ENCODE measurements at places on chromosomes 1 and 21. TPM values are rescaled to one million over a fixed set of nuclear protein-coding genes. Genes with fewer than 3 reads are reported as not detected.

- peak overlapping the region; percentile 91 for H3K4me3 ChIP-seq
- H3K4me1 ChIP-seq: peaks cover 18% of the 10 kb centered on the region
- H3K27ac ChIP-seq: peak overlapping the region; percentile 100
- DNase-seq: peak; percentile 62
- no peaks in the 10 kb centered on the region for H3K27me3 ChIP-seq
Measured at GRCh38 chr1:244971552-244972216, 107.3 kb upstream of the HNRNPU start.

GRCh38 chr1:192418552-192419285 lies 101.9 kb downstream of the RGS21 start:
- no peak overlapping the region for H3K27ac ChIP-seq
- H3K27me3 ChIP-seq: no peaks in the 10 kb centered on the region
- H3K4me3 ChIP-seq: no peak overlapping the region
- no peaks in the 10 kb centered on the region for H3K36me3 ChIP-seq
- H3K4me1 ChIP-seq: no peaks in the 10 kb centered on the region

DNA sequence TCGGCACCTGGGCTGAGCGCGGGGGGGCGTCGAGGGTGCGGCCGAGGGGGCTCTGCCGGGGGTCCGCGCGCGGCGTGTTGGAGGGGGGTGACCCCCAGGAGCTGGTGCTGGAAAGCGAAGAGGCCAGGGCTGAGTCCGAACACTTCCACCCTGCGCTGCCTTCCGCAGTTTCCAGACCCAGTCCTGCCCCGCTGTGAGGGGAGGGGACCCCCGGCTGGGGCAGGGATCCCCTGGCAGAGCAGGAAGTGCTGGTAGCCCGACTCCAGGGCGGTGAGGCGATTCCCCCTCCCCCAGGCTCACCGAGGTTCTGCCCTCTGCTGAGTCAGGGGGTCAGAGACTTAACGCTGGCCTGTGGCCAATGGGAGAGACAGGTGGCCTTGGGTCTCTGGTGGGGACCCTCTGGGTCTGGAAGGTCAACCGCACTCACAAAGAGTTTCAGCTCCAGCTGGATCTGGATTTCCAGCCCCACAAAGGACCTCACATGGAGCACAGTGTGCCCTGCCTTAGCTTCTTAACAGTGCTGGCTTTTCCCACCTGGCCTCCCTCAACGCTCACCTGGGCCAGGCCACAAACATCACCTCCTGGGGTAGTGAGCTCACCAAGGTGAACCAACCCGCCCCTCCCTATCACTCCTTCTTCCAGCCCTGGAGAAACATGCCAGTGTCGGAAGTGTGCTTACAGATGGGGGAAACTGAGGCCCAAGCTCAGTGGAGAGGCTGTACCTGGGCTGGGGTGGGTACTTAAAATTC lies 39.8 kb upstream of the SYNC start:
- H3K27ac ChIP-seq: no peak overlapping the region
- H3K36me3 ChIP-seq: no peaks in the 10 kb centered on the region
- peak overlapping the region; percentile 70 for H3K4me3 ChIP-seq
- no peaks in the 10 kb centered on the region for H3K27me3 ChIP-seq

DNA sequence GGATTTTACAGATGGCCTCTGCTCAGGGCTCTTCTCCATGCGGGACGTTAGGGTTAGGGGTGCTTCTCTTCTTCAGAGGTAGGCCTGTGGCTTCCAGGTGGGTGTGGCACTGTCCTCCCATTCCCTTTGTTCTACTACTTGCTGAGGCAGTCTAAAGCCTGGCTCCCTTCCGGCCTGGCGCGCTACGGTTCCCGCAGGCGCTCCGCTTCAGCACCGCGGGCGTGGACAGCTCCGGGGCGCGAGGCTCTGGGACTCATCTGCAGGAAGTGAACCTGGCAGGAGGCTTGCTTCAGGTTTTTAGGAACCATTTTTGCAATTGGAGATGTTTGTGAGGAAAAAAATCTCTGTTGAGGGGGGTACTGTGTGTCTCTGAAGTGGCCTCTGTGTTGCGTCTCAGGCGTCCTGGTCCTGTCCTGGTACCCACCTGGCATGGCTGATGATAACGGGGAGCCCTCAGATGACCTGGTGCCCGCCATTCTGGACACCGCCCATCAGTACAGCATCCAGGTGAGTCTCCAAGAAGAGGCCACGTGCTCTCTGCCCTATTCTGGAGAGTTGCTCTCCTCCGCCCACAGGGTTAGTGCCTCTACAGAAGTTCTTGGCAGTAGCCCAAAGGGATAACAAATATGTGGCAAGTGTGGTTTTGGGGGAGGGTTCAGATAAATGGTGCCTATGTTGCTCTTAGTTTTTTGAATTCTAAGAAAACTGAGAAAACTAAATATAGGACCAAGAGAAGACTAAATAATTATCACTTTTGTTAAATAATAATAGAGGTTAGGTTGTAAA lies 1.9 kb downstream of the MANEAL start:
- no peaks in the 10 kb centered on the region for H3K36me3 ChIP-seq
- H3K27me3 ChIP-seq: peaks cover 22% of the 10 kb centered on the region
- H3K4me3 ChIP-seq: no peak overlapping the region
- DNase-seq: peak; percentile 62
- no peaks in the 10 kb centered on the region for H3K4me1 ChIP-seq

- H3K4me3 ChIP-seq: peak overlapping the region; percentile 51
- peak; percentile 37 for DNase-seq
- no peaks in the 10 kb centered on the region for H3K4me1 ChIP-seq
- no peaks in the 10 kb centered on the region for H3K36me3 ChIP-seq
- no peaks in the 10 kb centered on the region for H3K27me3 ChIP-seq
- no peak overlapping the region for H3K27ac ChIP-seq
Measured at GRCh38 chr1:28296401-28297261, 32.2 kb upstream of the MED18 start.

- no peaks in the 10 kb centered on the region for H3K36me3 ChIP-seq
- H3K27me3 ChIP-seq: no peaks in the 10 kb centered on the region
- DNase-seq: no peak
- no peaks in the 10 kb centered on the region for H3K4me1 ChIP-seq
Measured at GRCh38 chr1:110718452-110718851, 43.7 kb upstream of the KCNA3 start.

- H3K36me3 ChIP-seq: no peaks in the 10 kb centered on the region
- H3K27me3 ChIP-seq: no peaks in the 10 kb centered on the region
- H3K27ac ChIP-seq: no peak overlapping the region
- DNase-seq: no peak
- no peaks in the 10 kb centered on the region for H3K4me1 ChIP-seq
Measured at GRCh38 chr1:19000065-19000464, 43.6 kb upstream of the IFFO2 start.

GRCh38 chr1:68918563-68918962 lies 421.7 kb upstream of the DEPDC1 start:
- no peaks in the 10 kb centered on the region for H3K4me1 ChIP-seq
- no peaks in the 10 kb centered on the region for H3K27me3 ChIP-seq
- no peak overlapping the region for H3K4me3 ChIP-seq
- no peak overlapping the region for H3K27ac ChIP-seq
- DNase-seq: no peak

- DNase-seq: no peak
- H3K27ac ChIP-seq: no peak overlapping the region
- H3K4me3 ChIP-seq: no peak overlapping the region
- no peaks in the 10 kb centered on the region for H3K36me3 ChIP-seq
Measured at GRCh38 chr1:209659909-209660308, 7.7 kb upstream of the LAMB3 start.

- no peaks in the 10 kb centered on the region for H3K4me1 ChIP-seq
- no peaks in the 10 kb centered on the region for H3K36me3 ChIP-seq
- no peaks in the 10 kb centered on the region for H3K27me3 ChIP-seq
Measured at GRCh38 chr1:25657883-25658760, 41.5 kb downstream of the MAN1C1 start.

- no peak overlapping the region for H3K4me3 ChIP-seq
- H3K27ac ChIP-seq: no peak overlapping the region
- H3K36me3 ChIP-seq: no peaks in the 10 kb centered on the region
- DNase-seq: no peak
- H3K27me3 ChIP-seq: no peaks in the 10 kb centered on the region
- no peaks in the 10 kb centered on the region for H3K4me1 ChIP-seq
Measured at GRCh38 chr1:90694846-90695245, 22.3 kb downstream of the BARHL2 start.

DNA sequence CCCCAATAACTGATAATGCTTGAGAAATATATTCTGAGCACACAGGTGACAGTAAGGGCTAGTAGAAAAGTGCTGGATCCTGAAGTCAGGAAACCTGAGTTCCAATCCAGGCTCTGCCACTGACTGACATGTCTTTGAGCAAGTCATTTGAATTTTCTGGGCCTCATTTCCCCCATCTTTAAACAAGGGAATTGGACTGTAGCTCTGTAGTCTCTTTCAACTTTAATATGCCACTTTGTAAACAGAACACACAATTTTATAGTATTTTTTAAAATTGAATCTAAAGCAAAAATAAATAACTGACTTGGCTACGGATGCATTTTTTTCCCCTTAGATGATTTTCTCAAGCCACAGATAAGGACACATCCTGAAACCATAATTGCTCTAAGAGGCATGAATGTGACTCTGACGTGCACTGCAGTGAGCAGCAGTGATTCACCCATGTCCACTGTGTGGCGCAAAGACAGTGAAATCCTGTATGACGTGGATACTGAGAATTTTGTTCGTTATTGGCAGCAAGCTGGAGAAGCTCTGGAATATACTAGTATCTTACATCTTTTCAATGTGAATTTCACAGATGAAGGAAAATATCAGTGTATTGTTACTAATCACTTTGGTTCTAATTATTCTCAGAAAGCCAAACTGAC lies 37.0 kb downstream of the LRIG2 start:
- peaks cover 11% of the 10 kb centered on the region for H3K4me1 ChIP-seq
- peak overlapping the region; percentile 96 for H3K27ac ChIP-seq
- peak; percentile 98 for DNase-seq
- no peak overlapping the region for H3K4me3 ChIP-seq

DNA sequence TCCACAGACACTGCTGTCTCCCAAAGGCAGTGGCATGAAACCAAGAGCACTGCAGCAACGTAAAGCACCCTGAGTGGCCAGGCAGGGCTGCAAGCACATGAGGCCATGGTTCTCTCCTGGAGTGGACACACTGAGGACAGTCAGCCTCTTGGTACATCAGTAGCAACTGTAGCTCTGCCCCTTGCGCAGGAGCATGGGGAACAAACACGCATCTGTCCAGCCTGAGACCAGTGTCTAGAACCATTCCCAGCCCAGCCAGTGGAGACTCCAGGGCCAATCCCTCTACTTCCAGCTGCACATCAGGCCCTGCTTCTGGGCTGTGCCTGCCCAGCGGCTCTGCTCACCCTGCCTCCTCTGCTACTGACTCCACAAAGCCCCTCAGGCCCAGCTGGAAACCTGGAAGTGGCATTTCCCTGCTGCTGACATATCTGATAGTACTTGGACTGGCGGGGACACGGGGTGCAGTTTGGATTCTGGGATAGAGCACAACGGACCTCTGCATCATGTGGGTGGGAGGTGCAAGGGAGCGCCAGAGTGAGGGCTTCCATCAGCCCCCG lies 49.0 kb downstream of the TOR1AIP2 start:
- H3K4me1 ChIP-seq: no peaks in the 10 kb centered on the region
- DNase-seq: no peak
- no peak overlapping the region for H3K4me3 ChIP-seq
- no peaks in the 10 kb centered on the region for H3K27me3 ChIP-seq

DNA sequence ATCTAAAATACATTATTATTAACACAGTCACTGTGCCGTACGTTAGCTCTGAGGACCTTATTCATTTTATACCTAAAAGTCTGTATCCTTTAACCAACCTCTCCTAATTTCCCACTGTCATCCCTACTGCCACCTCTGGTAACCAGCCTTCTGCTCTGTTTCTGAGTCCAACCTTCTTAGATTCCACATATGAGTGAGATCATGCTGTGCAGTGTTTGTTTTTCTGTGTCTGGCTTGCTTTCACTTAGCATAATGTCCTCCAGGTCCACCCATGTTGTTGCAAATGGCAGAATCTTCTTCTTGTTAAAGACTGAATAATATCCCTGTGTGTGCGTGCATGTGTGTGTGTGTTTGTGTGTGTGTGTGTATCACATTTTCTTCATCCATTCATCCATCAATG lies 64.2 kb downstream of the ETS2 start:
- no peaks in the 10 kb centered on the region for H3K27me3 ChIP-seq
- no peak overlapping the region for H3K27ac ChIP-seq
- H3K36me3 ChIP-seq: no peaks in the 10 kb centered on the region

- H3K4me3 ChIP-seq: no peak overlapping the region
- no peaks in the 10 kb centered on the region for H3K27me3 ChIP-seq
- no peak overlapping the region for H3K27ac ChIP-seq
- no peaks in the 10 kb centered on the region for H3K4me1 ChIP-seq
- no peaks in the 10 kb centered on the region for H3K36me3 ChIP-seq
- no peak for DNase-seq
Measured at GRCh38 chr1:95518310-95518709, 284.3 kb downstream of the RWDD3 start.

GRCh38 chr1:87201768-87202167 lies 126.9 kb upstream of the LMO4 start:
- no peak overlapping the region for H3K27ac ChIP-seq
- no peak overlapping the region for H3K4me3 ChIP-seq
- DNase-seq: no peak
- H3K27me3 ChIP-seq: no peaks in the 10 kb centered on the region
- H3K4me1 ChIP-seq: peaks cover 19% of the 10 kb centered on the region

GRCh38 chr1:150021191-150021694 lies 10.7 kb upstream of the OTUD7B start:
- H3K27ac ChIP-seq: no peak overlapping the region
- H3K36me3 ChIP-seq: no peaks in the 10 kb centered on the region
- H3K4me3 ChIP-seq: no peak overlapping the region
- no peaks in the 10 kb centered on the region for H3K4me1 ChIP-seq
- no peaks in the 10 kb centered on the region for H3K27me3 ChIP-seq
- no peak for DNase-seq

DNA sequence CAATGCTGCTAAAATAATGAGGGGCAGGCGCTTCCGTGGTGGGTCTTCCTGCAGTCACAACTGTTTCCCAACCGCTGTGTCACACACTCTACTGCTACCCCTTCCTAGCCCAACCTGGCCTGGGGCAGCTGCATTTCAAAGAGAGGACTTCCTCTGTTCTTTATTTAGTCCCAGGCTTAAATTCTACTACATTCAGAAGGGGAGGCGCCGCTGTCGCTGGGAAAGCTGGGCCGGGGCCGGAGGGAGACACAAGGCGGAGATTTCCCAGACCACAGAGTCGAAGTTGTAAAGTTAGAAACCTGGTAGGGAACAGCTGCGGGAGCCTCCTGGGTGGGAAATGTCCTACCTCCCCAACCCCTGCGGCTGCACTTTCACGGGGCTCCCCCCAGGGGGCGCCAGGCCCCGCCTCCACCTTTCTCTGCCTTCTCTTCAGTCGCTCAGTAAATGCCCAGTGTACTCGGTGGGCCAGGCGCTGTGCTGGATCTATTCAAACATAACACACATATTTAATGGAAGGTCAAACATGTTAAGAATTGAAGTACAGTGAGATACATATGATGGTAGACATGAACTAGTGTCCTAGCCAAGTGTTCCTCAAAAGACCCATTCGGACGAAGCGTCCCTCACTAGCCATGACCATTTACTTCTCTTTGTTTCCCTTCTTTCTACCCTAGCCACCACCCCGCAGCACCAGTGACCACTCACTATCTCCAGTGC lies 23.1 kb downstream of the DYRK3 start:
- no peak overlapping the region for H3K4me3 ChIP-seq
- peak; percentile 43 for DNase-seq
- H3K27ac ChIP-seq: no peak overlapping the region
- no peaks in the 10 kb centered on the region for H3K36me3 ChIP-seq

Gene GPR25
- not detected for total RNA-seq

Gene PLEKHG5
- total RNA-seq: 7.0 TPM

Gene LCE6A
- not detected for total RNA-seq

Gene IKBKE
- total RNA-seq: 17.7 TPM

Gene TMEM82
- total RNA-seq: not detected

Gene KCNQ4
- not detected for total RNA-seq

Gene TAS1R1
- not detected for total RNA-seq

Measured in GM23248 (cell line).